ENCODE measurements at places on chromosomes 4 and X.

- DNase-seq, result no peak
Measured at GRCh38 chr4:163662768-163663167, 168.3 kb downstream of the TMA16 start.

DNA sequence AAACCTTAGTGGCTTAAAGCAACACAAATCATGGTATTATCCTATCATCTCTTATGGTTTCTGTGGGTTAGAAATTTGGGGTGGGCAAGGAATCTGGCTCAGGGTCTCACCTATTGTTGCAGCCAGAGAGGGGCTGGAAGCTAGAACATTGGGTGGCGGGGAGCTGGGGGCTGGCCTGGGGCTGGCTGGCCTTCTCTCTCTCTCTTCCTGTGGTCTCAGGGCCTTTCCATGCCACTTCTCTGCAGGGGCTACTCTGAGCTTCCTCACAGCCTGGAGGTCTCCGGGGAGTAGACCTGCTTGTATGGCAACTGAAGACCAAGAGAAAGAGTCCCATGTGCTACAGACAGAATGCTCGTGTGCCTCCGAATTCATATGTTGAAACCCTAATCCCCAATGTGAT is 10.7 kb upstream of the XPNPEP2 start:
- DNase-seq, result no peak

GRCh38 chr4:68348577-68348976 is 1.3 kb downstream of the YTHDC1 start:
- DNase-seq, result no peak

DNA sequence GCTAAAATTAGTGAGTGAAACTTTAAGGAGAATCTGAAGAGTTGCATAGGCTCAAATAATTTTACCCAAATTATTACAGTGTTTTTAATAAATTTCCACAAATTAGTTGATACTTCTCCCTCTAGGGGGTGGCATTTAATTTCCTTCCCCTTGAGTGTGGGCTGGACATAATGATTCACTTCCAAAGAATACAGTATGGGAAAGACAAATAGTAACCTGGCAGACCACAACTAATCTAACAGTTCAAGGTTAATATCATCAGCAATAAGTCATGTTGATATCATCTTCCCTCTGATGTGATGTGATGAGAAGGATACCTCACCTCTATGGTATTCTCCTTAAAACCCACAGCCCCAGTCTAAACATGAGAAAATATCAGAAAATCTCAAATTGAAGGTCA is 15.5 kb downstream of the PFKFB1 start:
- DNase-seq, result no peak

DNA sequence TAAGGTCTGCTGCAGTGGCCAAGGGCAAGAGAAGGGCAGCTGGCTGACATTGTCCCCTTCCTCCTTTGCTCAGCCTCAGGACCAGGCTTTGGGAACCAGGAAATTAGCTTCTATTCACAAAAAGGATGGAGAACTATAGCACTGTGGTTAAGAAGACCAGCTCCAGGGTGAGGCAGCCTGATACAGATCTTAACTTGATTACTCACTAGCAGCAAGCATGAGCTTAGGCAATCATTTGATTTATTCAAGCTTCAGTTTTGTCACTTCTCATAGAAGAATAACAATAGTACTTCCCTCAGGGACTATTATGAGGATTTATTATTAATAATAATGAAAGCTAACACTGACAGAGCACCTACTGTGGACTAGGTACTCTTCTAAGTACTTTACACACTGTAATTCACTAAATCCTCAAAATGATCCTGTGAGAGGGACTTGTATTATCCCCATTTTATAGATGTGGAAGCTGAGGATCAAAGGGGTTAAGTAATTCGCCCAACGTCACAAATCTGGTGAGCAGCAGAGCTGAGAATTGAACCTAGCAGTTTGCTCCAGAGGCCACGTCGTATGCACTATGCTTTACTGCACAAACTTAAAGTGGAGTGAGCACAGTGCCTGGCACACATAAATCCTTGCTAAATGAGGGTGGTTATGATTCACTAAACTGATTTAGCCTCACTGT is 130.4 kb upstream of the PAK3 start:
- DNase-seq, result no peak

- DNase-seq, result no peak
Measured at GRCh38 chr4:183984566-183984965, 79.5 kb downstream of the STOX2 start.

All from GF-D8 (cell line).